ENCODE measurements at places on chromosomes 7 and 10.

- DNase-seq = no peak
Observed at GRCh38 chr7:99617192-99617781, 541 bp downstream of the ZSCAN25 start.

GRCh38 chr10:31687663-31688482 is 240.8 kb downstream of the ARHGAP12 start:
- DNase-seq = no peak

DNA sequence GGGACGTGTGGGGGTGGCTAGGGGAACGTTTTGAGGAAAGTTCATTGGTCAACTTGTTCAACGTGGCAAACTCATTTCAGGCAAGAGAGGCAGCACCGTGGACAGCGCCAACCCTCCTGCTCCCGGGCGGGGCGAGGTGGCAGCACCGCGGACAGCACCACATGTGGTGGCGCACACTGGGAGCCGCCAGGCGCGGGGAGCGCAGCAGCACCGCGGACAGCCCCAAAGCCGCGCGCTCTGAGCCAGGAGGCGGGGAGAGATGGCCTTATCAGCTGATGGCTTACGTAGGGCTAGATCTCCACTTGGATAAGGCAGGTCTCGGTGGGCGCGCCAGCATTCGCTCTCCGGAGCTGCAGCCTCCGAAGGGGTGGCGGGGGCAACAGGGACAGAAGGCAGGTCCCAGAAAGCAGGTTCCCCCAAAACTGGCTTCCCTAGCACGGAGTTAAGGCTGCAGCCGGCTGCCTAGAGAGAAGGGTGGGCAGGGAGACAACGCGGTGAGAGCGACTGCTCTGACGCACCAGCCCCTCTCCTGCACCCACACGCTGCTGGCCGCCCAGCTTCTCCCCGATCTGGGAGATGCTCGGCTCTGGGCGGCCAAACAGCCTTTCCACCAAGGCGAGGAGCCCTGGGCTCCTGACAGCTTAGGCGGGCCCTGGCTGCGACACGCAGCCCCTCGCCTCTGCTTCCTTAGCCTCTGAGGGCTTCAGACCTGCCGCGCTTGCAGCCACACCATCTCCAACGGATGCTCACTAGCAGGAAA is at the start of gene HTR5A:
Gene HTR5A, plus strand, starts transcription at position 333 of the 760 bp plus-strand sequence. CDS start 576 bp downstream, outside the sequence.
- DNase-seq = peak; percentile 85

DNA sequence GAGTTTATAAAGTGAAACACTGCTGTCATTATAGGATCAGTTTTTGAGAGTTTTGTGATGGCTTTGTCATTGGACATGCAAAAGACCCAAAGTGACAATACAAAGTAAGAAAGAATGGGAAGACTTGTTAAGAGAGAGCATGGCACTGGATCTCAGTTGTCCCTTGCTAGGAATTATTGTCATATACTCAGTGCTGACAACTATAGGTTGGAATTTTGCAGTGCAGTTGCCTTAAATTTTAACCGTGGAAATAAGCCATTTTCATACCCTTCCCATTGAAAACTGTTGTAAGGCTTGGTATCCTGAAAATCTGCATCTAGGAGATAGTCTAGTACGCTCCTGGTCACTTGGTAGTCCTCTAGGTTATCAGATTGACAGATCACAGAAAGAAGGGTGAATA is 1156.7 kb downstream of the GATA3 start:
- no peak for DNase-seq

- no peak for DNase-seq
Observed at GRCh38 chr7:117816727-117817126, 56.5 kb downstream of the CTTNBP2 start.

- DNase-seq = no peak
Observed at GRCh38 chr7:81150951-81151361, 232.1 kb upstream of the SEMA3C start.

DNA sequence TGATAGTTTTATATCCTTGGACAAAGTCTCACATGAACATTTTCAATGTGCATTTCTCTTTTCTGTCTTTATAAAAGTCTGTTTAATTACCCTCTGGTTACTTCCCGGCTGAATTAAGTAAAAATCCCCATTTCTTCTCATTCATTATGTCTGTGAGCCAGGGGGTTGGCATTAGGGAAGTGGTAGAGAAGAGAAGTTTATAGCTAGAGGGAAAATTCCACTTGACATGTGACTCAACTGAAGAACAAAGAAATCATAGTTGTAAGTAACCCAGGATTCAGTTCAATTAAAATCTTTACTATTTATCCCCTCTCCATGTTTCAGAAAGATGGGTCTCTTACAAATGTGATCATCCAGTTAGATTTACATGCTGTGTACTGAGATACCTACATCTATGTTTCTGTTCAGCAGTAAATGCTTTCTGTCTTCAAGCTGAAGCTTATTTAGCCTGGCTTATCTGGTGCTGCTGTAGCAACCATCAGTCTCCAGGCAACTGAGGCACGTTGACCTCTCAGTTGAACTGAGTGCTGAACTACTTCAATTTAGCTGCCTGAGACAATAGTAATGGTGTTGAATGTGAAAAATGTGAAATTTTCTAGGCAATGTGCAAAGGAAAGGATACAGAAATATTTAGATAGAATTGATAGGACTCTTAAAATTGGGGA is 181.6 kb downstream of the MLLT10 start:
- DNase-seq = no peak

- no peak for DNase-seq
Observed at GRCh38 chr10:95245425-95246055, 45.3 kb downstream of the PDLIM1 start.

DNA sequence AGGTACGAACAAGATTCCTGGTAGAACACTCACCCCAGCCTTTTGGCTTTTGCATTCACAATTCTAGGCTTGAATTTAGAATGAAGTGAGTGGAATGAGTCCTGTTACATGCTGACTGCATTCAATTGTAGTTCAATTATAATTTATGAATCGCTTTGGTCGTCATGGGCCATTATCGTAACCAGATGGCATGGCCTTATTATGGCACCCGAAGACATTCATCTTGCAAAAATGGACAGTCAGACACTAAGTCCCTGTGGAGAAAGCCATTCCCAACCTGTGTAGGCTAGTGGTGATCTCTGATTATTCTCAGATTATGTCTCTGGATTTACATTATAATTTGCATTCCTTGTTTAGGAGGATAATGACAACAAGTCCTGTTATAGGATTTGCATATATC is 292.4 kb upstream of the NPSR1 start:
- no peak for DNase-seq

- no peak for DNase-seq
Observed at GRCh38 chr10:127802531-127803095, 65.6 kb downstream of the FOXI2 start.

GRCh38 chr10:79328737-79329504 is 18.3 kb upstream of the PPIF start:
- no peak for DNase-seq

- DNase-seq = no peak
Observed at GRCh38 chr10:58424176-58424575, 39.0 kb downstream of the TFAM start.

DNA sequence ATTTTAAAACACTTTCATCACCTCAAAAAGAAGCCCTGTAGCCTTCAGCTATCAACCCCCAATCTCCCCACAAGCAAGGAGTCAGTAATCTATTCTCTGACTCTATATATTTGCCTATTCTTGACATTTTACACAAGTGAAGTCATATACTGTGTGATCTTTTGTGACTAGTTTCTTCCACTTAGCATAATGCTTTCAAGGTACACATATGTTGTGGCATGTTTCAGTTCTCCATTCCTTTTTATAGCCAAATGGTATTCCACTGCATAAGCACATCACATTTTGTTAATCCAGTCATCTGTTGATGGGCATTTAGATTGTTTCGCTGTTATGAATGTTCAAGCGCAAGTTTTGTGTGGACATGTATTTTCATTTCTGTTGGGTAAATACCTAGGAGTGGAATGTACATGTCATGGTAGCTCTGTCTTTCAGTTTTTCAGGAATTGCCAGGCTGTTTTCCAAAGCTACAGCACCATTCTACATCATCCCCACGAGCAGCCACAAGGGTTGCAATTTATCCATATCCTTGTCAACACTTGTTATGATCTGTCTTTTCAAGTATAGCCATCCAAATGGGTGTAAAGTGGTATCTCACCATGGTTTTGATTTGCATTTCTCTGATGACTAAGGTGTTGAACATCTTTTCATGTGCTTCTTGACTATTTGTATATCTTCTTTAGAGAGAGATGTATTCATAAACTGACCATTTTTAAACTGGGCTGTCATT is 405.6 kb downstream of the KCNMA1 start:
- no peak for DNase-seq

- DNase-seq = peak; percentile 20
Observed at GRCh38 chr7:84194484-84195271, at the start of gene SEMA3A. Gene SEMA3A (minus strand): TSS chr7:84194789. CDS start chr7:84194586, 203 bp downstream.

- DNase-seq = peak; percentile 29
Observed at GRCh38 chr7:153193144-153193595, 433.6 kb downstream of the ACTR3B start.

DNA sequence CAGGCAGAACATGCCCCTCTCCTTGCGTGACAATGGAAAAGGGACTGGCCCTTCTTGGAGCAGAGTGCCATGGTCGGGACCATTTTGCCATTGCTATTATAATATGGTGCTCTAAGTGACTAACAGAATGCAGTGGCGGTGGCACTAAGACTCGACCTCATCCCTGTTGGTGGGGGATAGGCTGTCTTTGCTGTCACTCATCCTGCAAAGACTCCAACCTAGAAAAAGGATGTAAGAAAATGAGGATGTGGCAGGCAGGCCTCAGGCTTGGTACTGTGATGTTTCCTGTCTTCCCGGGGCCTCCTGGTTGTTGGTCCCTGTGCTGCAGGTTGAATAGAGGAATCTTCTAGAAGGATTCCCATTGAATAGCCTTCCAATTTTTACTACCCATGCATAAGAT is 18.6 kb downstream of the BLNK start:
- no peak for DNase-seq

DNA sequence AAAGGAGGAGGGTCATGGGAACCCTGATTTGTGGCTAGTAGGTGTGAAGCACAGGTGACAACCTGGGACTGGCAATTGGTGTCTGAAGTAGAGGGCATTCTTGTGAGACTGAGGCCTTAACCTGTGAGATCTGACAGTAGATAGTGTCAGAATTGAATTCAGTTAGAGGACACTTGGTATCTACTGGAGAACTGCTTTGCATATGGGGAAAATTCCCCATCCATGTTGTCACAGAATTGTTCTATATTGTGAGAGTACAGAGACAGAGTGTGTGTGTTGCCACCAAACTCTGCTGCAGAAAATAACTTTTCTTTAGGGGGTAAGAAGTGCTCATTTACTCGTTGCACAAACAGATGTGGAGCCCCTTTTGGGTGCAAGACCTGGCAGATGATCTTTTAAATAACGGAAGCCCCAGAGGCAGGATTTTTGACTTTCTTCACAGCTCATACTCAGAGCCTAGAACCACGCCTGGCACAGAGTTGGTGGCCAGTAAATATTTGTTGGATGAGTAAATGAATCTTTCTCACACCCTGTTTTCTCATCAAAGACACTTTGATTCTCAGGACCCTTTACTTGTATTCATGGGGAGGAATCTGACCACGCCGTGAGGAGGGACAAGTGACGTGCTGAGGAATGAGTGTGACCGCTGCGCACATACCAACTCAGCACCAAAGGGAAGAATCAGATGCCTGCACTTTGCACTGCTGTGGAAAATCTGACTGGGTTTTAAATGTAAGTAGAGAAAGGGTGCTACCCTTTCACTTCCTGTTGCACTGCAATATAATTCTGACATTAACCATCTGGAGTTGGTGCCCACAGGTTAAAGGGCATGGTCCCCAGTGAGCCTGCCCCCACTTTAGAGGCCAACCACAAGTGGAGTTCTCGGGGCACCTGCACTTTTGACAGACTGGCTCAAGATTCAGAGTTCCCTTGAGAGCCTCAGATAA is 39.2 kb upstream of the SDHAF3 start:
- DNase-seq = no peak

GRCh38 chr10:19783721-19784120 is 32.5 kb upstream of the PLXDC2 start:
- DNase-seq = no peak

DNA sequence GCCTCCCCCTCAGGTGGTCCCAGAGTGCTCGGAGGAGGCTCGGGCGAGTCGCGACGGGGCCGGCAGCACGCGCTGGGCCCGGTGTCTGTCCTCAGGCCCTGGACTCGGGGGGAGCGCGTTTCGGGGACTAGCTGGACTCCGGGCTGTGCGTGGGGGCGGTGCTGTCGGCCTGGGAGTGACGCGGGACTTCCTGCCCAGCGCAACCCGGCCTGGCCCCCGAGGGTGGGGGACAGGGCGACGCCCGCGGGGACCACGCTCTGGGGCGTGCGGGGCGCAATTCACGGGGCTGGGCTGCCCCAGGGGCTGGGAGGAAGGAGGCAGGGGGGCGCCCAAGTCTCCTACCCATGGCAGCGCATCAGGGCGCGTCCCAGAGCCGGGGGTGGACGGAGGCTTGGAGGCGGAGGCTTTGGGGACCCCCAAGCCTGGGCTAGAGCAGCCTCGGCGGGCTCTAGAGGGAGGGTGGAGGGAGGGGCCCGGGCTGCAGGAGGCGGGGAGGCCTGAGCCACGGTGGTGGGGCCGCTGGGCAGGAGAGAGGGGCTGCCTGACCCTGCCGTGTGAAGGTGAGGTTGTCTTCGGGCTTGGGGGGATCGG is 2.3 kb upstream of the VENTX start:
- DNase-seq = no peak

DNA sequence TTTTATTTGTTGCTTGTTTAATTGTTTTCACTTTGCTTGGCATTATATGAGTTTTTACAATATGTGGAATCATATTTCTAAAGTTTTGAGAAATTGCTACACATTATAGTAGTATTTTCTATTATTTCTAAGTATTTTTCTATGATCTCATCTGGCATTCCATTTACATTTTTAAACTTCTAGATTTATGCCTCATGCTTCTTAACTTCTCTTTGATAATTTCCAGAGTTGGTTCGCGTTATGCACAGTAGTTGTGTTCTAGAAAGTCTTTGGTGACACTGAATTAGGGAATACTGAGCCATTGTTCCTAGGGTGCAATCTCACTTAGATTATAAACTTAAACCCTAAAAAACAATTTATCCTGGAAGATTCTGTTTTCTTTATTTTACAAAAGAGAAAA is 129.2 kb downstream of the GNAI1 start:
- DNase-seq = no peak

DNA sequence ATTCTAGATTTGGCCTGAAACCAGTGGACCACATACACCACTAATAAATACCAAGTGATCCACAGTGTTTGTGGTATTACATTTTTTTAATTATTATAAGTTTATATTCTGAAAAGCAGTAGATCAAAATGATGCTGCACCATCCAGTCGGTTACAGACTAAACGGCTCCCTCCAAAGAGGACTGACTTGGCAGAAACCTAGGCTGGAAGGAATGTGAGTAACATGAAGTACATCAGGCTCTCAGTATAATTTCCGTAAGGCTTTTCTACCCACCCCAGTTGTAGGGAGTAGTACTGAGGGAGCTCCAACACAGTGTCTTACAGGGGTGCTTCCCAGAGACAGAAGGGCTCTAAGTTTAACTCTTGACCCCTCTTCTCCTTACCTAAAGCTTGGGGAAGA is 119.5 kb downstream of the TRRAP start:
- no peak for DNase-seq

- no peak for DNase-seq
Observed at GRCh38 chr7:51054231-51054630, 262.4 kb downstream of the COBL start.

DNA sequence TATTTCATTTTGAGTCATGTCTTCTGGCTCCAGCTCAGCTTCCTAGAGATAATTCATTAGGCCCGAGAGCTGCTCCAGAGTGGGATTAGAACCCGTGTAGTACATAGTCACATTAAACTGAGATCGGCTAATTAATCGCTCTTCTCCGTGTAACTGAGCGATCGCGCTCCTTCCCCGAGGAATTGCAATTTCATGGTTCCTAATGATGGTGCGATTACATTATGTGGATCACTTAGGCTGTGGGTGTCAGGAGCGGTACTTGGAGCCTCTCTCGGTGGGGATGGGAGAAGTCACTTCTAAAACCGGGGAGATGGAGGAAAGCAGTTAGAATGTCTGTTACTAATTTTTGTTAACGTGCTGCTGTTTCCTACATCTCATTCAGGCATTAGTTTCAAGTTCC is 123.0 kb upstream of the TCF7L2 start:
- no peak for DNase-seq

Measured in stimulated activated CD4-positive, alpha-beta T cell treated with anti-CD3 and anti-CD28 coated beads, Interleukin-15, amount 100 ng/mL, for 24 hours (primary cell).